OCI-LY7 (cell line): ENCODE measurements at places on chromosomes 7 and 10.
A peak's percentile ranks its signal among the peaks of the same experiment; 100 is the strongest.

DNA sequence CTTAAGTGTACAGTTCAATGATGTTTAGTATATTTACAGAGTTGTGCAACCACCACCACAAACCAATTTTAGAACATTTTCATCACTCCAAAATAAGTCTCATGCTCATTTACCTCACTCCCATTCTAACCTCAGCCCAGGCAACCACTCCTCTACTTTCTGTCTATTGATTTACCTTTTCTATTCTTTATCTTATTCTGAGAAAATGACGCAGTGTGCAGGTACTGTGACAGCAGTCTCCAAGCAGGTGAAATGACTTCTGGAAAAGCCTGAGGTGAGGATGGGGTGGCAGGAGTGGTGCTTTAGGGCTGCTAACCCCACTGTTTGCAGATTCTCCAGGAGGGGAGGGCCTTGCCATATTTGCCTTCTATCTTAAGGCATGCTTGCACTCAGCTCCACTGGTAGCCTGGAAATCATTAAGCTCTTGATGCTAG, 39.5 kb downstream of the GARS1 start:
- no peak for DNase-seq

- DNase-seq = peak; percentile 26
Measured at GRCh38 chr10:6382081-6382480, 179.3 kb downstream of the PFKFB3 start.

DNA sequence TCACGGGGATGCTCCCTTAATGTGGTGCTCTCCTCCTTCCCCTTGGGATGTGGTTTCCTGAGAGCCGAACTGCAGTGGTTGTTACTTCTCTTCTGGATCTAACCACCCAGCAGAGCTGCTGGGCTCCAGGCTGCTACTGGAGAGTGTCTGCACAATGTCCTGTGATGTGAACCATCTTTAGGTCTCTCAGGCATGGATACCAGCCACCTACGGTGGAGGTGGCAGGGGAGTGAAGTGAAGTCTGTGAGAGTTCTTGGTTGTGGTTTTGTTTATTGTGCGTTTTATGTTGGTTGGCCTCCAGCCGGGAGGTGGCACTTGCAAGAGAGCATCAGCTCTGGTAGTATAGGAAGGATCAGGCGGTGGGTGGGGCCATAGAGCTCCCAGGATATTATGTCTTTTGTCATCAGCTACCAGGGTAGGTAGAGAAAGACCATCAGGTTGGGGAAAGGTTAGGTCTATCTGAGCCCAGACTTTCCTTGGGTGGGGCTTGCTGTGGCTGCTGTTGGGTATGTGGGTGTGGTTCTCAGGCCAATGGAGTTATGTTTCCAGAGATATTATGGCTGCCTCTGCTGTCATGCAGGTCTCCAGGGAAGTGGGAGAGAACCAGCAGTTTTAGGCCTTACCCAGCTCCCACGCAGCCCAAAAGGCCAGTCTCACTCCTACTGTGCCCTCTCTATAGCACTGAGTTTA, 87.9 kb downstream of the KIF20B start:
- DNase-seq = no peak

DNA sequence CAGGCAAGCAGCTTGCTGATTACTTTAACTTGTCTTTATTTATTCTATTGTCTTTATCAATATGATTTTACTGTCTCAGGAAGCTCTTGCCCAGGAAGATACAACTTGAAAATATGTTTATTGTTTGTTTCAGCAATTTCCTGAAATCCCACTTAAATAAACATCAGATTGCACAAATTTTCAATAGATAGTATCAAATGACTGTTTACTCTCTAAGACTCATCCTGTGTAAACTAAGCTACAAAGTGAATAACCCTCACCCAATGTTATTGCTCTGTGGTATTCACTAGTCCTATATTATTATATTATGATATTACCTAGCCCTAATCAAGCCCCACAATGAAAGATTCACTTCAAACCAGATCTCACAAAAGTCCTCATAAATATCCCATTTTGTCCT, 130.4 kb upstream of the HPS1 start:
- no peak for DNase-seq
